Activated CD4-positive, alpha-beta T cell treated with anti-CD3 and anti-CD28 coated beads, Interleukin-2, Interleukin-6, amounts not matched to agents 100 ng/mL and 50 ng/mL, durations not matched to agents 16 hours and 8 hours (primary cell): ENCODE measurements at places on chromosomes 5 and 9.

DNA sequence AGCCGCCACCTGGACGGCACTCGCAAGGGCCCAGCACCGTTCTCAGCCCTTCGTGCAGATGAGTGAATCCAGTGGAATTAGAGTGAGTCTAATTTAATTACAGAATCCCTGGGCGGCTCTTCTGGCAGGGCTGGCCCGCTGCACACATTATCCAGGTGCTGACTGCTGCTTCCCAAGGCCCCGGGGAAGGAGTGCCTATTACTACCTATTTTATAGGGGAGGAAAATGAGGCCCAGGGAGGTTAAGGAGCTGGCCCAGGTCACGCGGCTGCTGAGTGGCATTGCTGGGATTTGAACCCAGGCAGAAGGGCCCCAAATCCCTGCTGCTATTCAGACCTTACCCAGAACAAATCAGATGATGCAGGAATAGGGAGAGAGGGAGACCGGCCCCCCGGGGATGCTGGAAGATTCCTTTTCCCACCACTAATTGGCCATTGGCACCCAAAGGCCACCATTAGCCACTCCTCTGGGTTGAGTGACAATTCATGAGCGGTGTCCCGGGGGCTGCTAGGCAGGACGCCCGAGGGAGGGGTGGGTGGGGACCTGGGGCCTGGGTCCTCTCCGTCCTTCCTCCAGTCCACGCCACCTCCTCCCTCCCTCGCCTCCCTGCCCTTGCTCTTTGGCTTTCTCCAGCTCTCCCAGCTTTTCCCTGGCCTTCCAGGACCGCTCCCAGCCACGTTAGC lies 10.3 kb upstream of the QRFP start:
- no peak for DNase-seq

DNA sequence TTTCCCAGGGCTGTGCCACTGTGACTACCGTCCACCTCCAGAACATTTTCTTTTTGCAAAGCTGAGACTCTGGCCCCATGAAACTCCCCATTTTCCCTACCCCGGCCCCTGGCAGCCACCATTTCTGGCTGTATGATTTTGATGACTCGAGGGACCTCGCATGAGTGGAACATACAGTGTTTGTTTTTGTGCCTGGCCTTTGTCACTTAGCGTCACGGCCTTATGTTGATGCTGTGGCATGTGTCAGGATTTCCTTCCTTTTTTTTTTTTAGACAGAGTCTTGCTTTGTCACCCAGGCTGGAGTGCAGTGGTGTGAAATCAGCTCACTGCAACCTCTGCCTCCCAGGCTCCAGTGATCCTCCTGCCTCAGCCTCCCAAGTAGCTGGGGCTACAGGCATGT lies 42.7 kb downstream of the ASS1 start:
- no peak for DNase-seq

DNA sequence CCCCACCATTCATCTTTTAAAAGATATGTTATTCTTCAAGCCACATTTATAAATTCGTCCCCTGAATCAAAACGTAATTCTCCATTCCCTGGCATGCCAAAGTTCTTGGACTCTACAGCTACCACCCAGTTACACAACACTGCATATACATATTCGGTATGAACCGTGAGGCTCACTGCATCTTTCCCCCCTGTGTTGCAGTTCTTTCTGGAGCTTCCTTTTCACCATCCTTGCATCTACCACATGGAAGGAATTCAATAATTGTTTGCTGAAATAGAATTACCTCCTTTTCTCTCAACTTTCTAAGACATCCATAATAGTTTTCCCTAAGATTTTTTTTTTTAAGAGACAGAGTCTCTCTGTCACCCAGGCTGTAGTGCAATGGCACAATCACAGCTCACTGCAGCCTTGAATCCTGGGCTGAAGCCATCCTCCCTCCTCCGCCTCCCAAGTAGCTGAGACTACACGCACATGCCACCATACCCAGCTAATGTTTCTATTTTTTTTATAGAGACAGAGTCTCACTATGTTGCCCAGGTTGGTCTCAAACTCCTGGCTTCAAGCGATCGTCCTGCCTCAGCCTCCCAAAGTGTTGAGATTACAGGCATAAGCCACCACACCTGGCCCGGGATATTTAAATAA lies 3.3 kb downstream of the LPAR1 start:
- no peak for DNase-seq

GRCh38 chr5:175855041-175855720 lies 16.2 kb upstream of the CPLX2 start:
- DNase-seq = no peak

- DNase-seq = no peak
Measured at GRCh38 chr5:50889790-50890189, 223.4 kb downstream of the PARP8 start.

DNA sequence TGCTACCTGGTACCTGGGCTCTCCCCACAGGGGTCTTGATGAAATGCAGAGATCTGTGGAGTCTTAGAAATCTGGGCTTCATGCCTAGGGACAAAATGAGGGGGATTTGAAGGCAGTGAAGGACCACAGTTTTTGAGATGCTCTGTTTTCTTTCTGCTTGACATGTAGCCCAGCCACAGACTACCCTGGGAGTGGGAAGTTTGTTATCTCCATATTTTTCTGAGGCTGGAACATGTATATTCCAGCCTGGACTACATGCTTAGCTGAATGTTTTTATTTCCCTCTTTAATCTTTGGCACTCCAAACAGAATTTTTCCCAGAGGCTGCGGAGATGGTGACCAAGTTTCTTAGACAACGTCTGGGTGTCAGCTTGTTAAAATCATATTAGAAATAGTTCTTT lies 252.9 kb downstream of the PAPPA start:
- no peak for DNase-seq

- DNase-seq = no peak
Measured at GRCh38 chr5:149201121-149201637, 59.9 kb downstream of the ABLIM3 start.

DNA sequence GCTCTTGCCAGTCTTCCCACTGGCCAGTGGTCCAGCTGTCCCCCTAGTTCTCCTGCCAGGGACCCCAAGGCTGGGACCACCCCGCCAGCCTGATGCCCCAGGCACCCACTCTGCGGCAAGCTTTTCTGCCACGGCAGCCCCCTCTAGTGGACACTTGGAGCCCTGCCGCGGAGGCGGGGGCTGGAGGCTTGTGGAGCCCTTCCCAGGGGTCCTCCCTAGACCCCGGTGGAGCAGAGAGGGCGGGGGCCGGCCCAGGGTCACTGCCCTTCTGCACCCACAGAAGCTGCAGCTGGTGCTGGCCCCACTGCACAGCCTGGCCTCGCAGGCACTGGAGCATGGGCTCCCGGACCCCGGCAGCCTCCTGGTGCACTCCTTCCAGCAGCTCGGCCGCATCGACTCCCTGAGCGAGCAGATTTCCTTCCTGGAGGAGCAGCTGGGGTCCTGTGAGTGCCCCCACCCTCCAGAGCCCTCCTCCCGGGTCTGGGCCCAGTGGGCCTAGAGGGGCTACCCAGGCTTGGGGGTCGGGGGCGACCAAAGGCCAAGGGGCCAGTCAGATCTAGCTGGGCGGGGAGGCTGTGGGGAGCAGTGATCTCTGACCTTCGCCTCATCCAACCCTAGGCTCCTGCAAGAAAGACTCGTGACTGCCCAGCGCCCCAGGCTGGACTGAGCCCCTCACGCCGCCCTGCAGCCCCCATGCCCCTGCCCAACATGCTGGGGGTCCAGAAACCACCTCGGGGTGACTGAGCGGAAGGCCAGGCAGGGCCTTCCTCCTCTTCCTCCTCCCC lies 9.1 kb downstream of the EGFL7 start:
- DNase-seq = peak; percentile 45

DNA sequence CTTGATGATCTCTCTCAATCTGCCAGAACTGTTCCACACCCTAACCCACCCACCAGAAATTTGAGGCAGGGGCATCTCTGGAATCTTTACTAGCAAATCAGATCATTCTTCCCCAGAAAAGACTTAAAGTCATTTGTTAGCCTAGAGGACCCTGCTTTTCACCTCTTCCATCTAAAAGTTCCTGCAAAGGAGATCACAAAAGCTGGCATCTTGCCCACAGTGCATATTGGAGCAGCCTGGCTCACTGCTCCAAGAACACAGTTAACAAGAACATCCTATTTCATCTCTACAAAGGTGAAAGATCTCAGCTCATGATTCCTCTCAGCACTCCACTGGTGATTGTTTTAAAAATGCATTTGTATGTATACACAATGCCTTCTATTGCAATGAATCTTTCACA lies 36.3 kb downstream of the GABRP start:
- no peak for DNase-seq

DNA sequence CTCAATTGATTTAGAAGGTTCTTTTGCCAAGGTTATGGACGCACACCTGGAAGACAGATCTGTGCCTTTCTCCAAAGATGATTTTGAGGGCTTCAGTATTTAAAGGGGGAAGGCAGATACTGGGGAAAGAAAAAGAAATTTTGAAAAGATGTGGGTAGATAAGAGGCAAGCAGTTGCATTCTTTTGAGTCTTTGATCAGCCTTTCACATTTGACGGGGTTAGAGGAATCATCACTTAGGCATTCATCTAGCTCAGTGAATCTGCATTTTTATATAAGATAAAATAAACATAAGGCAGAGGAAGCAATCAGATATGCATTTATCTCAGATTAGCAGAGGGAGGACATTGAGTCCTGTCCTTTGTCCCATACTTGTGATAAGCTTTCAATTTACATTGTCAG lies 243.4 kb upstream of the RAI14 start:
- no peak for DNase-seq

GRCh38 chr5:177555228-177555627 lies 865 bp upstream of the FAM193B start:
- no peak for DNase-seq

DNA sequence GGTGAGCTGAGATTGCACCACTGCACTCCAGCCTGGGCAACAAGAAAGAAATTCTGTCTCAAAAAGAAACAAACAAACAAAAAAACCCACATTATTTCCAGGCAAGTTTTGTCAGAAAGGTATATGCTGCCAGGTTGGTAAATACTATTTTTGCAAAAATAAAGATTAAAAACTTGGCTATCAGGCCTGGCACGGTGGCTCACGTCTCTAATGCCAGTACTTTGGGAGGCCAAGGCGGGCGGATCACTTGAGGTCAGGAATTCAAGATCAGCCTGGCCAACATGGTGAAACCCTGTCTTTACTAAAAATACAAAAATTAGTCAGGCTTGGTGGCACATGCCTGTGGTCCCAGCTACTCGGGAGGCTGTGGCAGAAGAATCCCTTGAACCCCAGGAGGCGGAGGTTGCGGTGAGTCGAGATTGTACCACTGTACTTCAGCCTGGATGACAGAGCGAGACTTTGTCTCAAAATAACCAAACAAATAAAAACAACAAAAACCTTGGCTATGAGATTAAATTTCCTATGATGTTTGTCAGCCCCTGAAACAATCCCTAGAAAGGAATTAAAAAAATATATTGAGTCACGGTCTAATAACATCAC lies 22.7 kb downstream of the AGXT2 start:
- DNase-seq = no peak

- DNase-seq = no peak
Measured at GRCh38 chr5:14342306-14342705, 199.2 kb downstream of the TRIO start.

GRCh38 chr5:87229780-87230179 lies 37.9 kb upstream of the RASA1 start:
- DNase-seq = no peak

GRCh38 chr5:113875096-113875495 lies 361.6 kb downstream of the YTHDC2 start:
- no peak for DNase-seq

DNA sequence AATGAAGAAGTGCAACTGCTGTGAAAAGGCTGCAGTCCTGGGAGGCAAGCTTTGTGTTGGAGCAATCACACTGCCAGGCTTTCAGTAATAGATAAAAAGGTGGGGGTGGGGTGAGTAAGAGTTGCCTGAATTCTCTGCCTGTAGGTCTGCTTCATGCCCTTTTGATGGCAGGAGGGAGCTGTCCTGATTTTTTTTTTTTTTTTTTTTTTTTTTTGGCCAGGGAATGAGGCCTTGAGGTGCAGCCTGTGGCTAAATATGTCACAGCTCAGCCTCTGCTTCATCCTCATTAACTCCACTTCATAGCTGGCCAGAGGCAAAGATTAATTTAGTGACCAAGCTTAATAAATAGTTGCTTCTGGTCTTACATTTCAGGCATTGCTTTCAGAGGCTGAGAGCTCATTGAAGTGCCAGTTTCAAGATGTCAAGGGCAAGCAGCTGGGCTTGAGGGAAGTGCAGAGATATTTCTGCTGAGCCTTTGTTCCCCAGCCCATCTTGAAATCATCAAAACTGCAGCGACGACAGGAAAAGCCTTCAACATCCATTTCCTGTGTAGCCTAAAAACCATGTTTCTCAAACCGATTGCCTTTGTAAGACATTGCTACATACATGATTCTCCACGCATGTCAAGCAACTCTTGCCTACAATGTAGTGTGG lies 134.7 kb downstream of the MACIR start:
- no peak for DNase-seq

- DNase-seq = no peak
Measured at GRCh38 chr5:141697586-141697985, 15.6 kb upstream of the ARAP3 start.

DNA sequence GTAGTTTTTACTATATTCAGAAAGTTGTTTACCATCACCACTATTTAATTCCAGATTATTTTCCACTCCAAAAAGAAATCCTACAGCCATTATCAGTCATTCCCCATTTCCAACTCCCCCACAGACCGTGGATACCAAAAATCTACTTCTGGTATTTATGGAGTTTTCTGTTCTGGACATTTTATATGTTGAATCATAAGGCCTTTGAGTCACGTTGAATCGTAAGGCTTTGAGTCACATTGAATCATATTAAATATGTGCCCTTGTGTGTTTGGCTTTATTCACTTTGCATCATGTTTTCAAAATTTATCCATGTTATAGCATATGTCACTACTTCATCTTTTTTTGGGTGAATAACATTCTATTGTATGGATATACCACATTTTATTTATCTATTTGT lies 454.1 kb upstream of the NUDT12 start:
- no peak for DNase-seq

- DNase-seq = no peak
Measured at GRCh38 chr5:160378330-160378729, 7.9 kb upstream of the C1QTNF2 start.

GRCh38 chr9:23412458-23412857 lies 413.6 kb downstream of the ELAVL2 start:
- no peak for DNase-seq

GRCh38 chr5:141734501-141735229 lies 52.6 kb upstream of the ARAP3 start:
- DNase-seq = peak; percentile 29

DNA sequence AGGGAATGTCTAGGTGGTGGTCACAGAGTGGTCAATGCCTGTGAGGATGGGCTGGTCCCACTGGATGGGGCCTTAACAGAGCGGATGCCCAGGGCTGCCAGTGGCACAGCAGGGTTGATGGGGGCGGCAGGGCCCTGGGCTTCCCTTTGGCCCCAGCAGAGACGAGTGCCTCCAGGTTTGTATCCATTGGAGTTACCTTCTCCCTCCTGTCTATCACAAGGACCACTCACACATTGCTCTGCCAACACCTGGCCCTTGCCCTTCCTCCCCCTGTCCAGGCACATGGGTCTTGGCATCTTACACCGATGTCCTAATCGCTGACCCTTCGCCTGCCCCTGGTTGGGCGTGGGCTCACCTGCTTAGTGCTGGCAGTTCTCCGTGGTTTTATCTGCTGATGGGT lies 26.2 kb upstream of the IRX4 start:
- no peak for DNase-seq

GRCh38 chr5:150066901-150067396 lies 19.4 kb downstream of the CSF1R start:
- DNase-seq = peak; percentile 76

- DNase-seq = no peak
Measured at GRCh38 chr5:181166812-181167733, 19.7 kb downstream of the OR2V2 start.

- DNase-seq = no peak
Measured at GRCh38 chr5:107290780-107291398, 379.8 kb downstream of the EFNA5 start.

GRCh38 chr5:55102348-55102747 lies at the start of gene GZMA:
Gene GZMA (plus strand): TSS chr5:55102646. CDS start chr5:55102683, 37 bp downstream.
- DNase-seq = peak; percentile 61
